ENCODE measurements at places on chromosomes 4 and X.
A peak's percentile ranks its signal among the peaks of the same experiment; 100 is the strongest.

DNA sequence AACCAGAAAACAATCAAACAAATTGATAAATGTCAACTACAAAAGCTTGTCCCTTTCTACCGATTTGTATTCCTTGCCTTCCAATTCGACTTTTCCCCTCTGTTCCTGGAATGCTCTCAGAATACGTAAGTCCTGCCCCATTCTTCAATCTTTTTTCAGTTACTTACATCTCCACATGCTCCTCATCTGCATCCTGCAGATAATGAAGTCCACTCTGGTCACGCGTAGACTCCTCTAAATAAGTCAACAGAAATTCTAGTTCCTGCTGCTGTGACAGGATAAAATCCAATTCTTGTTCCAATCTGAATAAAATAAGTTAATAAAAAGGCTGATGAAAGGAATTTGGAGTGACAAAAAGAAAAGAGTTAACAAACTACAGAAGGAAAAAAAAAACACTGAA is 34.4 kb upstream of the RBM41 start:
- no peak for DNase-seq

GRCh38 chrX:120485315-120485637 is 16.2 kb upstream of the LAMP2 start:
- DNase-seq, result no peak

DNA sequence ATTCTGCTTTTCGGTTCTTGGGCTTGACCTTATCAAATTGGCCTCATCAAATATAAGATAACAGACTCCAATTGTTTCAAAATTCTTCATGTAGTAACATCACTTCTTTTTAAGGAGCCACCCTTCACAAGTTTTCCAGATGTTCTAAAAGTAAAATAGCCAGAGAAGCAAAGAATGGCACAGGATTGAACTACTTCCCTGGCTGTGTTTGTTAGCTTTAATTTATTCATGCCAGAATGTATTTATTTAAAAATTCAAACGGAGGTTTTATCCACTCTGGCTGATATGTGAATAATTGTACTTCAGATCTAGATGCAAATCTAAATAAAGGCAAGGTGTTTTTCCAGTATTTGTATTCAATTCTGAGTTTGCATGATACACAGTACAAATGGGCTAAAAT is 581.3 kb upstream of the TENM3 start:
- no peak for DNase-seq

- no peak for DNase-seq
Measured at GRCh38 chr4:47652092-47652491, 167.0 kb downstream of the ATP10D start.

DNA sequence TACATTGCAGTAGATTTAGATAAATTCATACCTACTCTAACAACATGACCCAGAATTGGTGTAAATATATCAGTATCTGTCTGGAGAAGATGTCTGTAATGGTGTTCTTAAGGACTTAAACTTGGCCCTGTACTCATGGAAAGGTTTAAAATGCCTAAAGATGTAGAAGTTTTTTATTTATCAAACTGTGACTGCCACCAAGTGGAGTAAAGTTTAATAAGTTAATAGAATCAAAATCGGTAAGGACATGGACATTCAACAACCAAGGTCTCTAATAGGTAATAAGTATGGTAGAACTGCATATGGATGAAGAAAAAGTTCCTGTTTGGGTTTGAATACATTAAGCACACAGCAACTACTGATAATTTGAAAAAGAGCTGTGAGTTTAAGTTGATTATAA is 474.0 kb upstream of the NDST3 start:
- peak; percentile 1 for DNase-seq

DNA sequence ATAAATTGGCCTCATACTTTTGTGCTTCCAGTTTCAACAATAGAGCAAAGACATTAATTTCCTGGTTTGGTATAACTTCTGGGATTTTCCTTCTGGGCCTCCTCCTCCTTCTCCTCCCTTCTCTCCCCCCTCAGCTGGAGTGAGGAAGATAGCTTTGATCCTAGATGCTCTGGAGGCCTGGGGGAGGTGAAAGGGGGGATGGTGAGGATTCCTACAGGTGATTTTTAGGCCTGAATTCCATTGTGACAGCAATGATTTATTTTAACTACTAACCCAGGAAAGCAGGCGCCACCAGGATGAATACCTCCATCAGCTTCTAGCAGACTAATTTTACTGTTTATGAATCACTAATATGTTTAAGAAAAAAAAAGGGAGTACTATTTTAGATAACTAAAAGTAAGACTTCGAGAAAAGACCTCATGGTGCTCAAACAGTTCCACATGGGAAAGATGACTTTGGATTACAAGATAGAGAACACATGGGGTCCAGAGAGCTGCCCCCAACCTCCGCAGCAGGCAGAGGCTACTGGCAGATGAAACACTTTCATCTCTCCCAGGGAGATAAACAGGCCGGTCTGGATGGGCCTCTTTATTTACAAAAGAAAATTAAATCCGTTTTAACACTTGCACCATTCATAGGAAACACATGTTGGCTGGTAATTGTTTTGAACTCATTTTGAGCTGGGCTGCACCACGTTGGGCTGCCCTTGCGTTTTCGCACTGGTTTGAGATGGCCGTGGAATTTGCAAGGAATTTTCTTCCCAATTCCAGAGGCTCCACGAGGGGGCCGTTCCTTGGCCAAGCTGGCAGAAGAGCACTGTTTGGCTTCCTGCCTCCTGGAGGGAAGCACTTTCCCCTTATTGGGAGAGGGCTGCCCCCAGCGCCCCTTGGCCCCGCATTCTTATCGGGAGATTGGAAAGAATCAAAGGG is 125.1 kb upstream of the STX18 start:
- peak; percentile 48 for DNase-seq

DNA sequence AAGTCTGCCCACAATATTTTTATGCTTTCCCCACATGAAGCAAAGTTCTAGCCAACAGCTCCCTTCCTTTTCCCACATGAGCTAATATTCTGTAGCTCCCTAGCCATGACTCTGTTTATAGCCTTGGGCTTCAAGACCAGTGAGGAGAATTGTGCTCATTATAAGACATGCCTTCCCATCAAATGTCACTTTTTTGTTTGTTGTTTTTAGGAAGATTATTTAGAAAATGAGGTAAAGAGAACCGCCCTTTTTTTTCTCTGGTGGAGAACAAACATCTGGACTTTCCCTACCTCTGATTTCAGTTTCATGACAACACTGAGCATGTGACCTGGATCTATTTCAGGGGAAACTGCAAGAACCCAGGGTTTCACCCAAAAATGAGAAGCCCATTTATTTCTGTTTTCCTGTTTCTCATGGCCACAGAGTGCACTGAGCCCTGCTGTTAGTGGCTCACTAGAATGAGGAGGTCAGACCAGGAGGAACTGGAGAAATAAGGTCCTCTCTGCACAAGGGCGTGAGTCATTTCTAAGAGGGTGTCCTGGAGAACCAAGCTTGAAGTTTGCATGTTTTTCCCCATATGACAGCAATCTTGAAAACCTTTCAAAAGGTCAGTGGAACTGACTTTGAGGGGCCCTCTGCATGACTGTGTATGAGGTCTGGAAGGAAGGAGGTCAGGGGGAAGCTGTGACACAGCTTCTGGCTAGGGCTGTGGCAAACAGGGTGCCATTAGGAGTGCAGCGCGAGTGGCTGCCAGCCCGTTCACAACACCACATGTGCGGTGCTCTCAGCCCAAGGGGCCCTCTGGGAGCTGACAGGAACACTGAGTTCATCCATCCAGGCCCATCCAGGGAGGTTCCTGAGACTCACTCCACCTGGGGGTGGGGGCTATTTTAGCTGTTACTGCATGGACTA is 55.2 kb downstream of the CHST7 start:
- no peak for DNase-seq

DNA sequence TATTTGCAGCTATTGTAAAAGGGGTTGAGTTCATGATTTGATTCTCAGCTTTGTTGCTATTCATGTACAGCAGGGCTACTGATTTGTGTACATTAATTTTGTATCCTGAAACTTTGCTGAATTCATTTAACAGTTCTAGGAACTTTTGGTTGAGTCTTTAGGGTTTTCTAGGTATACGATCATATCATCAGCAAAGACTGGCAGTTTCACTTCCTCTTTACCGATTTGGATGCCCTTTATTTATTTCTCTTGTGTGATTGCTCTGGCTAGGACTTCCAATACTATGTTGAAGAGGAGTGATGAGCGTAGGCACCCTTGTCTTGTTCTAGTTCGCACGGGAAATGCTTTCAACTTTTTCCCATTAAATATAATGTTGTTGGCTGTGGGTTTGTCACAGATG is 48.1 kb downstream of the NPY1R start:
- no peak for DNase-seq

DNA sequence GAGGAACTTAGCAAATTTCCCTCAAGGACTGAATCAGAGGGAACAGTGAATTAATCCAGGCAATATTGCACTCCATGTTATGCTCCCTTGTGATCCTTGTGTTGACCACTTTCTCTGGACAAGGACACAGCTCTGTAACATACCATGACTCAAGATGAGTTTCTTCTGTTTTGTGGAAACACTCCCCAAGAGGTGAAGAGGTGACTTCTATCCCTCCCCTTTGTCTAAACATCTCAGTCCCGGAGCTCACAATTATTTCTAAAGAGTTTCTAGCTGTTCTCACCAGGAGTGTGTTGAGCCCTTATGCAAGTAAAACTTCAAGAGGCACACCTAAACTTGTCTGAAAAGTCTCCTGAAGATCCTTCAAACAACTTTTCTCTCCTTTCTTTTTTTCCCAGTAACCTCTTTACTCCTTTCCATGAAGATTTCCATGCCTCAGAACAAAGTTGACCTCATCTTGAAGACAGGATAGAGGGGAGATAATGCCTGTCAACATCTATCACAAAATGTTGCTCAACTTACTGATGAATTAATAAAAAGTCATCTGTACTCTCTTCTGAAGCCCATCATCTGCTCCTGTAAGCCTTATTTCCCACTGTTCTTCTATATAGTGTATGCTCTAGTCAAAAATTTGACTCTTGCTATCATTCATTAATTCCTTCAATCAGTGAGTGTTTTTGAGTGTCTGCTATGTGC is 429.1 kb downstream of the SPRY1 start:
- no peak for DNase-seq

GRCh38 chrX:40473460-40474204 is 107.1 kb upstream of the ATP6AP2 start:
- DNase-seq, result no peak

DNA sequence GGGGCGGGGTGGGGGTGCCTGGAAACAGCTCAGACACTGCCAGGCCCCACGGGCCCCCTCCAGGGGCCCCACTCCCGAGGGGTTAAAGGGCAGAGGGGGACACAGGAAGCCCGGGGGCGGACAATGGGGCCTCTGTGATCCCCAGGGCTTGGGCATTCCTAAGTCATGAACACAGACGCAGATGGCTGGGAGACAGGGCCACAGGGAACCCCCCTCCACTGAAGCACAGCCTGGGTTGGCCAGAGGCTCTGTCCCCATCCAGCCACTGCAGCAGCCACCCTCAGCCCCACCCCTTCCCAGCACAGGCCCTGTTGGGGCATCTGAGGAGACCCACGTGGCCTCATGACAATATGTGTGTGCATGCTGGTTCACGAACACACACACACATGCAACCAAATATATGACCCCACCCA is 3.9 kb downstream of the L1CAM start:
- DNase-seq, result no peak

DNA sequence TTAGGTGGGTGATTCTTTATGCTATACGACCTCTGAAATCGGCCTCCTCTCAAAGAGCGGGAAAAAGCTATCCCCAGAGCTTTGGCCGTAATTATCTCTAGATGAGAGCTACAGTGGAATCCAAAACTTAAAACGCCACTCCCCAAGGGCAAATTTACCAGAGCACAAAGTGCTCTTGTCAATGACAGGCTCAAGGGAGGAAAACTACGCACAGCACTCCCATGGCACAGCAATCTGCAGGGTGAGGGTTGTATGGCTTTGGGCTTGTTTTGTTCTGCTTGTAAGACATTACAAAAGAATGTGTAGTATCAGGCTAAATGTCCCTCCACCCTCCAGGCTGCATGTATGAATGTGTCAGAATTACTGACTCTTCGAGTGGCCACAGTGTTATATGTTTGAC is 44.0 kb downstream of the ARHGEF6 start:
- no peak for DNase-seq

- DNase-seq, result no peak
Measured at GRCh38 chr4:163344147-163345125, 744 bp downstream of the NPY5R start.

- no peak for DNase-seq
Measured at GRCh38 chr4:8319061-8319460, 49.5 kb downstream of the HTRA3 start.

DNA sequence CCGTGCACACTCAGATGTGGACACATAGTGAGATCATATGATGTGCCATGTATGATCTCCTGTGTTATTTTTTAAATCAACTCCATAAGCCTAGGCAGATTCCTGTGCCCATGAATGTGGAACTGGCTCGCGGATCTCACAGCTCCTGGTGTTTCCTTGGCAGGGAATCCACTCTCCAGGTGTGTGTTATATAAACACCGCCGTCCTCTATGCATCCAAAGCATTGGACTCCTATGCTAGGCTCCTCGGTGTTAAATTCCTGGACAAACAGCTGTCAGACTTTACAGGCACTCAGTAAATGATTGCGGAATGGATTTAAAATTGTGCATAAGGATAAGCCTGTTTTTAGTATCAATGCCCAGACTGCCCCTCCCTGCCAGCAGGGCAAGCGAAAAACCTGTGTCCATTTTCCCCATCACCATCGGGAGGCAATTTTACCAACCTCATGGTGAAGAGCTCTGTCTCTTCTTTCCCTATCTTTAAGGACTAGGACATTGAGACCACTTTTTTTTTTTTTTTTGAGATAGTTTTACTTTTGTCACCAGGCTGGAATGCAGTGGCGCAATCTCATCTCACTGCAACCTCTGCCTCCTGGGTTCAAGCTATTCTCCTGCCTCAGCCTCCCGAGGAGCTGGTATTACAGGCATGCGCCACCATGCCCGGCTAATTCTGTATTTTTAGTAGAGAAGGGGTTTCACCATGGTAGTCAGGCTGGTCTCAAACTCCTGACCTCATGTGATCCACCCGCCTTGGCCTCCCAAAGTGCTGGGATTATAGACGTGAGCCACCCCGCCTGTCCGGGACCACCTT is 23.6 kb upstream of the GPR78 start:
- DNase-seq, result no peak
